ENCODE measurements at places on chromosomes 3 and 15.

GRCh38 chr3:143736205-143736997 is 111.9 kb downstream of the SLC9A9 start:
- DNase-seq = no peak

GRCh38 chr3:175521406-175521805 is 662.3 kb downstream of the NAALADL2 start:
- DNase-seq = no peak

GRCh38 chr3:150232992-150233451 is 175.1 kb upstream of the TSC22D2 start:
- DNase-seq = no peak

- no peak for DNase-seq
Observed at GRCh38 chr15:41820791-41821423, 7.0 kb upstream of the JMJD7 start.

- DNase-seq = peak; percentile 62
Observed at GRCh38 chr3:12139111-12139511, 19.6 kb downstream of the TIMP4 start.

DNA sequence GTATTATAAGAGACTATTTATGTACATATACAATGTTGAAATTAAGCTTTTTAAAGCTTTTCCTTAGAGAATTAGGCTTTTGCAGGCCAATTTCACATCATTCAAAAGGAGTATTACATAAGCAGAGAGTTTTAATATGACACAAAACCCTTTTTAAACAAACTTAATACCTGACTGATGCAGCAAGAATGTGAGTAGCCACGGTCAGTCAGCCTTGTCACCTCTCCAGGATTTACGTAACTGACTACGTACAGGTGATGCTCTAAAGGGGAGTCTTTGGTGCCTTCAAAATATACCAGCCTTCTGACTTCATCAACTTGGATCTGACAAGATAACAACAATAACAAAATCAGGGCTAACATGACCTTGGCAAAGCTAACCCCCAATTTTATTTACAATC is 44.2 kb upstream of the IGDCC4 start:
- DNase-seq = no peak

GRCh38 chr3:173217127-173217526 is 76.1 kb upstream of the SPATA16 start:
- DNase-seq = no peak

DNA sequence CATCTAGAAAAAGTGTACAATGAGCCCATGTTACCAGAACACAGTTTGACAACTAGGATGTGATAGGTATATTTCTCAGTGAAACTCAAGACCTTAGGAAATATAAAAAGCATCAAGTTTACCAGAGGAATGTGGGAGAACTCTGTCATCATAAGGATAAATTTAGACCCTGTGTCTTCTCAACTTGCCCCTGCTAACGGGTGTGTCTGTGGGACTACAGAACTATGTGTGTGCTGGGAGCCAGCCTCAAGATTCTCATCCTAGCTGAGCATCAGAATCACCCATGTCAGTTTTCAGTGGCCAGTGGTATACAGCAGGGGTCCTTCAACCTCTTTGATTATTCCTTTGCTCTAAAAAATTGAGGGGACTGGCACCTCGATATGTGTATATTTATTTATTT is 393.3 kb downstream of the PLCL2 start:
- no peak for DNase-seq

- DNase-seq = no peak
Observed at GRCh38 chr3:151362751-151363174, 21.8 kb downstream of the P2RY12 start.
